ENCODE measurements at places on chromosomes 2 and 18. TPM values are rescaled to one million over a fixed set of nuclear protein-coding genes. Genes with fewer than 3 reads are reported as not detected.

Gene CROCC2
- not detected for total RNA-seq

DNA sequence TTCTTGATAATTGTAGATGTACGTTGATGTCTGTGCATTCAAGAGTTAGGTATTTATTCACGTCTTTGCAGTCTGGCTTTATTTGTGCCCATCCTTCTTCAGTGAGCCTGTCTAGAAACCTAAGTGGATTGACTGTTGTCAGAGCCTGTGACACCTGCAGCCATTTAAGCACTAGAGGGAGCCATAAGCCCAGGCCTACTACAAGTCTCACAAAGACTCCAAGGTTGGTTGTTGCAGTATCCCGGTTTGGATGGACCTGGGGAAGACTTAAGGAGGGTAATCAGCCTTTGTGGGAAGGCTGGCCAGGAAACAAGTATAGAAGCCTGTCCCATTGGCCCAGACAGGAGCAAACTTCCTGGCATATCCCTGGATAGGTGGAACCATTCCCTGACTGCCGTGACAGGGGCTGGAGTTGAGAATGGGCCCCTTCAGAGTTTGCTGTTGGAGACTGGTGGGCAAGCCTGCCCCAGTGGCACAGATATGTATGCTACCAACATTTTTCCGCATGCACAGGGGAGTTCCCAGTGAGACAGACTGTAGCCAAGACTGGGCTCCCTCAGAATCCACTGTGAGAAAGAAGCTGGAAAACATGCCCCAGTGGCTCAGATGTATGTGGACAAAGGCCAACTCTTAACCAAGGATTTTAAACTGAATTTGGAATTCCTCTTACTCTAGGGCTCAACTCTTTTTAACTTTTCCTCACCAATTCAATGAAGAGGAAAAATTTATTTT is 9.3 kb upstream of the LRRC30 start:
- DNase-seq: no peak

Gene SP140
- total RNA-seq: 8.5 TPM

DNA sequence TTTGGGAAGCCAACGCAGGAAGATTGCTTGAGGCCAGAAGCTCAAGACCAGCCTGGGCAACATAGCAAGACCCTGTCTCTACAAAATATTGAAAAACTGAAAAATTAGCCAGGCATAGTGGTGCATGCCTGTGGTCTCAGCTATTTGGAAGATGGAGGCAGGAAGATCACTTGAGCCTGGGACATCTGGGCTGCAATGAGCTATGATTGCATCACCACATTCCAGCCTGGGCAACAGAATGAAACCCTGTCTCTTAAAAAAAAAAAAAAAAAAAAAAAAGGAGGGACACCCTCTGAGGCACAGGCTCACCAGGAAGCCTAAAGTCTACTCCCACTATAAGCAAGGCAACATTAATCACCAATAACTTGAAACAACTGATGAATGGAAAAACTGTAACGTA is 151.1 kb downstream of the CCDC148 start:
- DNase-seq: no peak

- DNase-seq: no peak
These were observed 79.9 kb upstream of the ITGB6 start for GRCh38 chr2:160279813-160280465.

GRCh38 chr2:608711-609110 is 68.5 kb downstream of the TMEM18 start:
- no peak for DNase-seq

Gene CDK15
- 8.3 TPM for total RNA-seq

DNA sequence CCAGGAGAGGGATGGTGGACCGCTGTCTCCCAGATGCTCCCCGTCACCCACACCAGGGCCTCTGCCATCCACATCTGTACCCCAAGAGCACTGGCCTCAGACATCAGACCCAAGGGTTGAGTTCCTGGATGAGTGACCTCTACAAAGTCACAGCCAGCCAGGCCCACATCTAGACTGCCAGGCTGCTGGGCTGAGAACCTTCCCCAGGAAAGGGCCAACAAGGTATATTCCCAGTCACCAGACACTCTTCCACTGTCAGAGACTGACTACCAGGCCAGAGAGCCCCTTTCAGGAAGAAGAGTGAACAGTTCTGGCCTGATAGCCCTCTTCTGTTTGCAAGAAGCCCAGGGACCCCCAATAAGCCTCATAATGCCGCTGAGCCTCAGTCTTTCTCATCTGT is 44.3 kb downstream of the C1QL2 start:
- DNase-seq: no peak

Gene ADGRF3
- 0.68 TPM for total RNA-seq

Gene VIL1
- not detected for total RNA-seq

Gene C2orf15
- total RNA-seq: not detected

Gene CYRIA
- 12.5 TPM for total RNA-seq

DNA sequence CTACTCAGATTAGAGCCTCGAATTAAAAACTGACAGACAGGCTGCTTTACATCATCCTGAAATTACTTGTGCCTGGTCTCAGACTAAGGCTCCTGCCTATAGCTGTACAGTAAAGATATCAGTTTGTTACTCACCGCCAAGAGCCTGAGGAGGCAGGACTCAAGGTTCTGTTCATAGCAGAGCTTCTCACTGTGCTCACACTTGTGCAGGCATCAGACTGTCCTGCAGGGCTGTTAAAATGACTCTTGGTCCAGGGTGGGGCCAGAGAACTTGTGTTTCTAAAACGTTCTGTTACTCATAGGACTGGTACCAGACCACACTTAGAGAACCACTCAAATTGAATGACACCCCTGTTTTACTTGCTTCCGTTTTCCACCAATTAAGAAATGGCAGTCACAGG is 310.0 kb downstream of the DPP10 start:
- no peak for DNase-seq

Gene SLC14A1
- 86.2 TPM for total RNA-seq

Gene MDH1B
- total RNA-seq: 1.4 TPM

Gene PIEZO2
- 10.3 TPM for total RNA-seq

DNA sequence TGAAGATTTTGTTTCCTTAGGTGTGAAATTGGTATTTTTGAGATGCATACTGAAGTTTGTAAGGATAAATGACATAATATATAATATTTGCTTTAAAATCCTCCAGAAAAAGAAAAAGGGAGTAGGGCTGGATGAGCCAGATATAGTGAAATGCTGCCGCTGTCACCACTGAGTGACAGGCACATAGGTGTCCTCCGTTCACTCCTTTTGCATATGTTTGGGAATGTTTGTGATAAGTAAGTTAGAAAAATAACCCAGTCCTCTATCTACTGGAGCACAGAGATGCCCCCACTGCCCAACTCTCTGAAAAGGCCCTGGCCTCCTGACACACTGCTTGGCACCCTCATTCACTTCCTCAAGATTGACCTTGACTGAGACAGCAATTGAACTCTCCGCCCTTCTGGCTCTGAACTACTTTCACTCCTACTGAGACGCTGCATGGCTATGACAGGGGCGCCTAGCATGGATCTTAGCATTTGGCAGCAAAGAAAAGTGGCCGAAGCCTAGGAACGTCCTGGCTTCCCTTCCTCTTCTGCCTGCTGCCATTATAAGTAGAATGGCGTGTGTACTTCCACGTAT is 10.1 kb downstream of the ID2 start:
- no peak for DNase-seq

GRCh38 chr2:240462073-240462706 is 26.7 kb downstream of the GPC1 start:
- DNase-seq: no peak

Gene KYNU
- total RNA-seq: 14.3 TPM

DNA sequence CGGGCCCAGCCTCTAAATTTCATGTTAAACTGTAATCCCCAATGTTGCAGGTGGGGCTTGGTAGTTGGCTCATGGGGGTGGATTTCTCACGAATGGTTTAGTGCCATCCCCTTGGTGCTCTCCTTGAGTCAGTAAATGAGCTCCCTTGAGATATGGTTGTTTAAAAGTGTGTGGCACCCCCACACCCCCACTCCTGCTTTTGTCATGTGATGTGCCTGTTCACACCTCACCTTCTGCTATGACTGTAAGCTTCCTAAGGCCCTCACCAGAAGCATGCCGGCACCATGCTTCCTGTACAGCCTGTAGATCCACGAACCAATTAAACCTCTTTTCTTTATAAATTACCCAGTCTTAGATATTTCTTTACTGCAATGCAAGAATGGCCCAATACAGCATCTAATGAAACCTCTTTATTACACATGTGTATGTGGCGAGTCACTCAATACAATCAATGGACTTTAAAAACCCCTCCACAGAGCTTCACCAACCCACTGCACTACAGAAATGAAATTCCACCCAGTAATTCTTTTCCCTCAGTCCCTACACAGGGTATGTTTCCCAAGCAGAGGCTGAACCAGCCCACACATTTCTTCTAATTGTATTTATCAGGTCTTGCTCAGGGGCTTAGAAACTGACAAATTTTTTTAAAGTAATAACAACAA is 47.3 kb downstream of the WDFY1 start:
- DNase-seq: no peak

DNA sequence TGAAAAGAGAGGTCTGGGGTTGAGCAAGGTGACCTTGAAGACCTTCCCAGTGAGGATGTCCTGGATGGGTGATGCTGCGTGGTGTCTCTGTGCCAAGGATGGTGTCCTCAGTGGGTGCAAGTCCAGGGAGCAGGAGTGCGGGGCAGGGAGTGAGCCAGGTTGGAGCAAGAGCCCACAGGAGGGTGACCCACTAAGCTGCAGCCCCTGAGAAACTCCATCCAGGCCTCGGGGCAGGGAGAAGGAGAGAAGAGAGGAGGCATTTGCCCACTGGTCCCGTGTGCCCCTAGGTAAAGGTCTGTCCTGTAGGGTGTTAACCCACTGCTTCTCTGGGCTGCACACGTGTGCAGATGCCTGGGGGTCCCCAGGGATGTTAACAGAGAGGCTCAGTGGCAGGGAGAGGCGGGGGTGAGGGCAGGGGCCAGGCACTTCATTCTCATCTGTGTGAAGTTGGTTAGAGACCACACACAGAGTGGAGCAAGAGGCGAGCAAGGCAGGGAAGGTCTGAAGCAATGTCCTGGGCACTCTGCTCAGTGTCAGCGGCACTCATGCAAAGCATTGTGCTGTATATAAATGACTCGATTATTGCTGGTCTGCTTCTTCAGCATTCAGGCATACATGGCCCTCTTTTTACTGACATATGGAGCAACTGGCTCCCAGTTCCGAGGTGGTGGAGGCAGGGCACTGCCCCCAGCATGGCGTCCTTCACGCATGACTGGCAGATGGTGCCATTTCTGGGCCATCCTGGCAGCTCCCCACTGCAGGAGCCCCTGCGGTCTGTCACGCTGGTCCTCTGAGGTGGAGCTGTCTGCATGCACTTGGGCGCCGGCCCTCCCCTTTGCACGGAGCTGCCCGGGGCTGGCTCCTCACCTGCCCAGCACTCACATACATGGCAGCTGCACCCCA is 117.2 kb upstream of the HS6ST1 start:
- DNase-seq: no peak

DNA sequence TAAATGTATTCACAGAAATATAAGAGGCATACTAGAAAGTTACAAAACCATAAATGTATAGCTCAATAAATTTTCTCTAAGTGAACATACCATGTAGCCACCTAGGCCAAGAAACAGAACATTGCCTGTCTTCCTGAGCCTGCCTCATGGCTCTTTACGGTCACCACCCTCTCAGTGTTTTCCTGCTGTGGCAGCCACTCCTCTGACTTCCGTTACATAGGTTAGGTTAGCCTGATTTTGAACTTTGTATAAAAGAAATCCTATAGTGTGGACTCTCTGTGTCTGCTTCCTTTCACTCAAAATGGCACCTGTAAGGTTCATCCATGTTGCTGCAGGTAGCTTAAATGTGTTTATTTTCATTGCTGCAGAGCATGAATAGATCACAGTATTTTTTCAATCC is 11.6 kb upstream of the ST3GAL5 start:
- DNase-seq: no peak

DNA sequence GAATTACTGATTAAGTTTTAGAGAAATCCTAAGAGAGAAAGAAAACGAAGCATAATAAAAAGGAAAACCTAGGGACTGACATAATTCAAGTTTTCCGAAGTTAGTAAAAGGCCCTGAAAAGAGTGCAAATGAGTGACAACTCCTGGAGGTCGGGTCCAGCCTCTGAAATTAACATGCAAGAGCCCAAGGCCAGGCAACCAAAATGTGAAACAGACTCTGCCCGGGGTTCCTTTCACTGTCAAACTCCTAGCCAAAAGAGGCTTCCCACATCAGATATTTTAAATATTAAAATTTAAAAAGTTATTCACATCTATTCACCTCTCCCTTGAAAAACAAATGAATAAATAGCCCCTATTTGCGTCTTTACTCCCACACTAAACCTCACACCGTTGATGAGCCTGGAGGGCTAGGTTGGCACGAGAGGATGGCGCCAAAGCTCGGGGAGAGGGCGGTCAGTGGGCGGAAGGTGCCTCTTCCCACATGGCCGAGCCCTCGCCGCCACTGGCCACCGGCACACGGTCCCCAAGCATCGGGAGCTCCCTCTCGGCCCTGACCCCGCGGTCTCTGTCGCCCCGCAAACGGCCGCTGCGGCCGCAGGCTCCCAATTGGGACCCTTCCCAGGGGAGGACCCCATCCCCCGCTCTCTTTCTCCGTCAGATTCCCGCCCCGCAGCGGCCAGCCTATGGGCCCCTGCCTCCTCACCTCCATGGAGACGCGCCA is 630 bp downstream of the PPM1G start:
- no peak for DNase-seq

Gene PIAS2
- total RNA-seq: 30.6 TPM

DNA sequence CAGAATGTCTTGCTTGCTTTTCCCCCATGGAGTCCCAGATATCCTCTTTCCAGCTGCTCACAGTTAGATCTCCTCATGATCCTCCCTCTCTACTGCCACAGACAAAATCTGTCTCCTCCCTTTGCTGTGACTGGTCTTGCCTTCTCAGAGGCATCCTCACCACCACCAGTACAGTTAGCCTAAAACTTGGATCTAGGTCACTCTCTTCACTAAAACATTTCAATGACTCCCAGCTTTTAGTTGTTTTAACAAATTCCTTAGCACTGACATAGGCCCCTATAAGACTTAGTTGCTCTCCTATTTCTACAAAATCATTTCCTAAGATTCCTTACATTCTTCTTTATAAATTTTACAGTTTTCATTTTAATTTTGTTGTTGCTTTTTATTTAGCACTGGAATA is 734.2 kb upstream of the CHAC2 start:
- no peak for DNase-seq

DNA sequence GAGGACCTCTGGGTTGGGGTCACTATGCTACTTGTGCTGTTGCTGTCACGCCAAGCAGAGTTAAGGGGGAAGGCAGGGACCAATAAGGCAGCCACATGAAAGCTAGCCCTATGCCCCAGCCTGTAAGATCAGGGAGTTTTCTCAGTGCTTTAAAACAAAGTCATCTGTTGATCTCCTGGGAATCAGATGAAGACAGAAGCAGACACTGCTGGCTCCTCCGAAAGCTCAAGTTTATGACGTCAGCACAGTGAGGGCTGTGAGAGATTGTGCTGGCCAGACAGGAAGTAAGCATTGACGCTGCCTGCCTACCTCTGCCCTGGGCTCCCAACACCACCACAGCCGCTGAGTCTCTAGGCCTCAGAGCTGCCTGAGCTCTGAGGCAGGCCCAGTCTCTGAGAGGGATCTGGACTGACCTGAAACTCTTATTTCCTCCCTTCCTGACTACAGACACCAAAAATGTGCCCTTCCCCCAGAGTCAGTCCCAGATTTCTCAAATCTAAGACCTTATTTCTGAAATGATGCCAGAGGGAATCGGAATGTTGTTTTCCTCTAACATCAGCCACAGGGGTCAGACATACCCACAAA is 118.1 kb upstream of the EPAS1 start:
- peak; percentile 29 for DNase-seq

Gene FBLN7
- 5.1 TPM for total RNA-seq

Gene PSD4
- total RNA-seq: 16.9 TPM

Data from thoracic aorta (tissue), 2 donors.